Esophagus squamous epithelium (tissue), 5 donors: ENCODE measurements at places on chromosomes 2 and 18.

- DNase-seq: no peak
These were observed 37.5 kb downstream of the ST8SIA5 start for GRCh38 chr18:46719388-46719787.

- no peak for DNase-seq
These were observed 41.7 kb downstream of the SH3BP4 start for GRCh38 chr2:234993541-234993981.

DNA sequence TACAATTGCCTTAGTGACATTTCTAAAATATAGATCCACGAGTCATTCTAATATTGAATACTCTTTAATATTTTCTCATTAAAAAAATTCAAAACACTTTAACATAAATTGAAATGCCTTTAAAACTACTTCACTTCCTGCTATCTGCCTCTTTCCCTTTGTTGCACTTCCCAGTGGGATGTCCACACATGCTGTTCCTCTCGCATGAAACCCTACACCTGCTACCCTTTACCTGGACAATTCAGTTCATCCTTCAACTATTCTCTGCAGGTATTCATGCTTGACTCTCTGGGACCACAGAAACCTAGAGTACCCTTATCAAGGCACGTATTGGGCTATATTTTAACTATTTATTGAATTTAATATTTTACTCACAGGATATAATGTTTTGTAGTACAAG, 373.3 kb upstream of the GALNT5 start:
- DNase-seq: no peak

GRCh38 chr2:217740756-217741155, 262.0 kb downstream of the TNS1 start:
- no peak for DNase-seq

- no peak for DNase-seq
These were observed 46.5 kb upstream of the SPAG16 start for GRCh38 chr2:213237787-213238186.

GRCh38 chr2:19900931-19901441, 797 bp downstream of the TTC32 start:
- no peak for DNase-seq

- DNase-seq: no peak
These were observed 3.1 kb upstream of the EMX1 start for GRCh38 chr2:72914206-72914559.

- DNase-seq: no peak
These were observed 136.3 kb downstream of the CYP26B1 start for GRCh38 chr2:72011370-72011689.

DNA sequence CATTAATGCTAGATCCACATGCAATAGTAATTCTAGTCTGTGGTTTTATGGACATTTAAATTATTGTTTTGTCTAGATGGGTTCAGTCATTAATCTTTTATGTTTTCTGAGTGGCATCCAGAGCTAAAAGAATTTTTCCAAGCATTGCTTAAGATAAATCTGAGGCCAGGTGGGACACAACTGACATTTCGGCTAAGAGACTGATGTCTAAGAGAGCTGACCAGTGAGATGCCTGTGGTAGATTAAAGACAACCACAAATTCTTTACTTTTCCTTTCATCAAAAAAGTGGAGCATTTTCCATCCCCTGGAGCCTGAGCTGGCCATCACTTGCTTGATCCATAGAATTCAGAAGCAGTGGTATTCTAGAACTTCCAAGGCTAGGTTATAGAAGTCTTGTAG, 182.2 kb downstream of the NRP2 start:
- DNase-seq: no peak

- DNase-seq: no peak
These were observed 148.5 kb downstream of the CAMKMT start for GRCh38 chr2:44510246-44510645.

- DNase-seq: no peak
These were observed 14.5 kb downstream of the PDCD1 start for GRCh38 chr2:241844066-241844728.

- DNase-seq: no peak
These were observed 231.9 kb downstream of the ZRANB3 start for GRCh38 chr2:135299165-135299564.

GRCh38 chr2:26352892-26353291, 6.3 kb upstream of the ADGRF3 start:
- DNase-seq: no peak

GRCh38 chr2:32229635-32230034, 35.1 kb downstream of the NLRC4 start:
- no peak for DNase-seq

GRCh38 chr18:9474108-9474982, 968 bp upstream of the RALBP1 start:
- no peak for DNase-seq

- no peak for DNase-seq
These were observed 157.9 kb downstream of the DYSF start for GRCh38 chr2:71611247-71611646.

GRCh38 chr2:21821672-21822227, 698.0 kb downstream of the TDRD15 start:
- DNase-seq: no peak

DNA sequence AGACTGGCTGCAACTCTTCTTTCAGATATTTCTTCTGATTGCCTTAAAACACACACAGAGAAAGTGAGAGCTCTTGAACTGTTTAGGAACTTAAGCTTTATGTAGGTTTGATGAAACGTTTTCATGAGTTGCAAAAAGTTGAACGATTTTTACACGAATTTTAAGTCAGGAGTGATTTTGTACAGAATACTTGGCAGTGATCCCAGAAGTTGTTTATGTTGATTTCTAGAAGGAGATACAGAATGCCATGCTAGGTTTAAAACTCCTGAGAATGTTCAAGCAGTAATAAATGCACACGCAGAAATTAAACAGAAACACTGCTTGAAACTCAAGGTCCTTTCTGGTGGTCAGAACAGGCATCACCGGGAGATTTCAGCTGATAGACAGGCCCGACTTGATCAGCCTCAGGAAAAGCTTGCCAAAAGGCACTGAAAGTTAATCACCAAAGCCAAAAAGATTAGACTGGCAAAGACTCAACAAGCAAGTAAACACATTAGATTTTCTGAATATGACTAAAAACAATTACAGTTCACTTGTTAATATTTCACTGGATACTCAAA, 123.1 kb downstream of the SOCS6 start:
- no peak for DNase-seq

DNA sequence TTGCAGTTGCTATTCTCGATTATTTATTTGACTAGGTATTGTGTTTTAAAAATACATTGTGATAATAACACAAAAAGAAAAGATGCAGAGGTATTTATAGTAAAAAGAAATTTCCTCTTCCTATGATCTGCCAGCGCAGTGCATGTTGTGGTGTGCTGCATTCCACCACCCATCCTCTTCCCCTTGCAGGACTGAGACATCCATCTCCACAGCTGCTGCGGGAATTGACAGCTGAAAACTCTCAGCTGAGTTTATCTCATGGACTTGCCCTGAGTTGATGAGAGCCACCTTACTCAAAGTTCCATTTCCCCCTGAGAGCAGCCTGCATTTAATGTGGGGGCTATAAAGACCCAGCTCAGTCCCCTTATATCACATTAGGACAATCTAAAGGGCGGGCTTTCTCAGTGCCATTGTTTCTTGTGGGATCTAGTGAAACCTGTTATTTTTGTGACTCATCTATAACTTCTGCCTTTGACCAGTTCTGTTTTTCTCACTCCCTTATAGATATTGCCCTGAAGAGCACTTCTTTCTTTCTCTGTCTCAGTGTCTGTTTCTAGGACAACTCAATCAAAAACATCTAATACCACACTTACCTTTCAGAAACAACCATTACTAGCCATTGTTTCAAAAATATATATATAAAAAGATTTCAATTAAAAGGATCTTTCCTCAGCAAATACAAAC, 698.5 kb downstream of the NR4A2 start:
- DNase-seq: no peak

DNA sequence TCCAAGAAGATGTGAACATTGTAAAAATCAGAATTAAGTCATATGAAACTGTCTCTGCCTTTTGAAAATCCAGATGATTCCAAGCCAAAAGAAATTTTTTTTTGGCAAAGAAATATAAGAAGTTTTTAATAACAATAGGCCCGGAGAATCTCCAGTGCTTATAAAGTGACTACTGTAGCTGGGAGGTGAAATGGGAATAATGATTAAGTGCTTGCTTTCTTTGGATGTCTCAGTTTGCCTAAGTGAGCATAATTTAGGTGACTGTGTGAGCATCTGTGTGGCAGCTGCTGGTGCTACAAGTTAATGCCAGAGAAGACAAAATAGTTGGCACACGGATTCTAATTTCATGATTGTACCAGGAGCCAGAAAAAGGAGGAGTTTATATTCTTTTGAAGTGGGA, 185.0 kb downstream of the LTBP1 start:
- DNase-seq: no peak

GRCh38 chr2:38159191-38159590, 83.2 kb upstream of the CYP1B1 start:
- DNase-seq: no peak

GRCh38 chr2:221606424-221606823, 34.3 kb upstream of the EPHA4 start:
- no peak for DNase-seq

GRCh38 chr2:127611076-127611925, 34.7 kb upstream of the GPR17 start:
- no peak for DNase-seq

DNA sequence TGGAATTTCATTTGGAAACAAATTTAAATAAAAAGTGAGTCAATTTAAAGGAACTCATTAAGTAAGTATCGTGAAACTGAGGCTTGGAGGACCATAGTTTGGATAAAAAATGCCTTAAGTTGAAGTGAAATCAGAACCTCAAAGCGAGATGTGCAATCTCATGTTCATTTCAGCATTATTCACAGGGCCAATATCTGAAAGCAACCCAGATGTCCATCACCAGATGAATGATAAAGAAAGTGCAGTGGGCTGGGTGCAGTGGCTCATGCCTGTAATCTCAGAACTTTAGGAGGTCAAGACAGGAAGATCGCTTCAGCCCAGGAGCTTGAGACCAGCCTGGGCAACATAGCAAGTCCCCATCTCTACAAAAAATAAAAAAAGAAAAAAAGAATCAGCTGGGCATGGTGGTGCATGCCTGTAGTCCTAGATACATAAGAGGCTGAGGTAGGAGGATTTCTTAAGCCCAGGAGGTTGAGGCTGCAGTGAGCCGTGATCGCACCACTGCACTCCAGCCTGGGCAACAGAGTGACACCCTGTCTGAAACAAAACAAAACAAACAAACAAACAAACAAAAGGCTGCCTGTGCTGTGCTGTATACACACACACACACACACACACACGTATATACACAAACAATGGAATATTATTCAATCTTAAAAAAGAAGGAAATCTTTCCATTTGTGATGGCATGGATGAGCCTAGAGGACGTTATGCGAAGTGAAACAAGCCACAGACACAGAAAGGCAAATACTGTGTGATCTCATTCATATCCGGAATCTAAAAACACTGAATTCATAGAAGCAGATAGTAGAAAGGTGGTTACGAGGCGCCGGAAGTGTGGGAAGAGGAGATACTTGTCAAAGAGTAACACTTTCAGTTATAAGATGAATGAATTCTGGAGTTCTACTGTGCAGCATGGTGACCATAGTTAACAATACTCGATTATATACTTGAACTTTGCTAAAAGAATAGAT, 14.5 kb downstream of the SH3RF3 start:
- no peak for DNase-seq

DNA sequence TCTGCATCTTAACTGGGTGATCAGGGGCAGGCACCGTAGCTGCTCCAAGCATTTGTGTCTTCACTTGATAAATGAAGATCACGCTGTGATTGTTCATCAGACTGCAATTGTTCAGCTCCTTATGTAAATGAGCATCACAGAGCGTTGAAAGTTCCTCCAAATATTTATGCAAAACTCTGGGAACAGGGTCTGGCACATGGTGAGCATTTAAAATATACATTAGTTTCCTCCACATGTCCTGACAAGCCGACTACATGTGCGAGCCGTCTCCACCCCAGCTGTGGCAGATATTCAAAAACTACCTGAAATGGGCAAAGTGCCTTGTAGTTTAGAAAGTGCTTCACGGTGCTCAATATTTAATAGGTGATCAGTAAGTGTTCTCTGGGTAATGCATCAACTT, 175.1 kb upstream of the ID2 start:
- no peak for DNase-seq

DNA sequence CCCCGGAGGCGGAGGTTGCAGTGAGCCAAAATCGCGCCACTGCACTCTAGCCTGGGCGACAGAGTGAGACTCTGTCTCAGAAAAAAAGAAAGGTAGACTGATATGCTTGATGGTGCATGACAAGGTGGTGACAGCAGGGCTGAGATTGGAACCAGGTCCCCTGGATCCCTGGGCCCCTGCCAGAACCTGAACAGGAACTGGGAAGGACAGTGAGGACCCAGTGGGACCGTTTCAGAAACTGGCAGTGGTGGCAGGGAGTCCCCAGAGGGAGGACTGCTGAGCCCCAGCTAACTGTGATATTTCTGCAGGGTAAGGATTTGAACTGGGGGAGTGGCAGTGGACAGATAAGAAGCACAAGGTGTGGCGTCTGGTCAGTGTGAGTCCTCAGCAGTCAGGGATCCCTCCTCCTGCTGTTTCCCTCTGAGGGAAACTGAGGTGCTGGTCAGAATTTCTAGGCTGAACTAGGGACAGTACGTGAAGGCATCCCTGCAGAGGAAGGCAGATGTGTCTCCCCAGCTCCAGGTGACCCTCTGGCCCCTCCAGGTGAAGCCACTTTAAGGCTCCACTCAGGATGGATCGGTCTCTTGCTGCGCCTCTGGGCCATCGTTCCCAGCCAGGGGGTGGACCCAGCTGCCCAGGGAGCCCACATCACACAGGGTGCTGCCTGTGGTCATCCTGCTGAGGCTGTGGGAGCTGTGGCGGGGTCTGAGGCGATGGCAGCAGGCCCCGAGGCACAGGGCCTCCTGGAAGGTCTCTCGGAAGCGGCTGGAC, 5.6 kb downstream of the NMUR1 start:
- no peak for DNase-seq

- no peak for DNase-seq
These were observed 246.4 kb upstream of the RAB12 start for GRCh38 chr18:8362863-8363262.

GRCh38 chr18:809985-810642, 1.9 kb downstream of the YES1 start:
- no peak for DNase-seq

DNA sequence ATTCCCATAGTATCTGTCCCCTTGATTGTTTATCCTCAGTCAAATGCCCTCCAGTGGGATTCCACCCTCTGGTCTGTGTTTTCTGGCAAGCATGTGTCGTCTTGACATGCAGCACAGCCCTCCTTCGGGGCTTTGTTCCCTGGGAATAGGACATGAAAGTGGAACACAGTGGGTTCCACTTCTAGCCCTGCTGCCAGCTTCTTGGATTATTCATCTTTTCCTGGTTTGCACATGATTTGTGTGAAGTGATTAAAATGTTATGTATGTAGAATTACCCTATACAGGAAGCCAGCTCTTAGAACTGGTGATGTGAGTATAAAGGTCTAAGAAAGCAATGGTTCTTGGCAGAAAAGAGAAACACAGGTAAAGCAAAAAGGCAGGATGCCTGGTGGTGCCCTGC, 142.3 kb downstream of the TANC1 start:
- DNase-seq: no peak
